ENCODE measurements at places on chromosomes 1 and 21.

DNA sequence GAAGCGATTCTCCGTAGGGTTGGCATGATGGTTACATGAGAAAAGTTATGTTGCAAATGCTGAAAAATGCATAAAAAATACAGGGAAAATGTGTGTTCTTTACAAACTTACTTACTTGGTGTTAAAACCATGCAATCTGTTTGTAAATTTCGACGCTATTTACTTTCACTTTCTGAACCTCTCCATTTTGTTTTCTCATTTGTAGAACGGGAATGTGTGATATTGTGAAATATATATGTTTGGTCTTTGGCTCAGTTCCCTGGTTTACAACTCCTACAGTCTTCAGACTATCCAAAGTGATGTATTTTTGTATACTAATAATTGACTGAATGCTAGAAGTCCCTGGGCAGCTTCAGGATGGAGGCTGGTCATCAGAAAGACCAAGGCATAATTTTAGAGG is 982.3 kb downstream of the ADGRL2 start:
- DNase-seq, result no peak

DNA sequence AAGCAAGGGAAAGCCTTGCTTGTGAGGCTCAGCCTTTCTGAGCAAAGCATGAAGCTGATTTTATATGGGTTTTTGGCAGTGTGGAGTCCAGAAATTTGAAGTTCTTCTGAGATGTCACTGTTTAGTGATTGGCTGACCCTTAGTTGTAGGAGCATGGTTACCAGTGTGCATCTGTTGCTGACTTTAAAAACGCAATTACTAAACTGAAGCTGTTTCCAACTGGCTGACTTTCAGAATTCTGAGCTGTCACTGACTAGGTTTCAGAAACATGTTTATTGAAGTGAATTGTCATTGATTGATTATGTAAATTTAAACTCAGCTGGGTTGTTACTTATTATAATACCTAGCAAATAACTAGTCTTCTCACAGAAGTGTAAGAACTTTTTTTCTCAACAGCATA is 89.4 kb downstream of the PDE4B start:
- DNase-seq, result no peak

DNA sequence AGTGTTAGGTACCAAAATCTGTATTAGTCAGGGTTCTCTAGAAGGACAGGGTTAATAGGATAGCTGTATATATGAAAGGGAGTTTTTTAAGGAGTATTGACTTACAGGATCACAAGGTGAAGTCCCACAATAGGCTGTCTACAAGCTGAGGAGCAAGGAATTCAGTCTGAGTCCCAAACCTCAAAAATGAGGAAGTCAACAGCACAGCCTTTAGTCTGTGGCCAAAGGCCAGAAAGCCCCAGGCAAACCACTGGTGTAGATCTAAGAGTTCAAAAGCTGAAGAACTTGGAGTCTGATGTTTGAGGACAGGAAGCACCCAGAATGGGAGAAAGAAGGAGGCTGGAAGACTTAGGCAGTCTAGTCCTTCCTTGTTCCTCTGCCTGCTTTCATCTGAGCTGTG is 487.5 kb upstream of the CHRM3 start:
- DNase-seq, result no peak

DNA sequence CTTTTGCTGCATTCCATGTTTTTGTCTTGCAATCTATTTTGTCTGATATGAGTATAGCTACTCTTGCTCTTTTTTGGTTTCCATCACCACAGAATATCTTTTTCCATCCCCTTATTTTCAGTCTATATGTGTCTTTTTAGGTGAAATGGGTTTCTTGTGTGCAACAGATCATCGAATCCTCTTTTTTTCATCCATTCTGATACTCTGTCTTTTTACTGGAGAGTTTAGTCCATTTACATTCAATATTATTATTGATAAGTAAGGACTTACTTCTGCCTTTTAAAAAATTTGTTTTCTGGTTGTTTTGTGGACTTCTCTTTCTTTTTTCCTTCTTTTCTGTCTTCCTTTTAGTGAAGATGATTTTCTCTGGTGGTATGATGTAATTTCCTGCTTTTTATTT is 64.6 kb upstream of the CD55 start:
- DNase-seq, result no peak

GRCh38 chr1:151762941-151763921 is at the start of gene MRPL9:
Gene MRPL9 (minus strand): TSS chr1:151763496. CDS start chr1:151763479, 17 bp downstream.
- DNase-seq, result peak; percentile 83
